ENCODE measurements at places on chromosomes 5 and 9.

DNA sequence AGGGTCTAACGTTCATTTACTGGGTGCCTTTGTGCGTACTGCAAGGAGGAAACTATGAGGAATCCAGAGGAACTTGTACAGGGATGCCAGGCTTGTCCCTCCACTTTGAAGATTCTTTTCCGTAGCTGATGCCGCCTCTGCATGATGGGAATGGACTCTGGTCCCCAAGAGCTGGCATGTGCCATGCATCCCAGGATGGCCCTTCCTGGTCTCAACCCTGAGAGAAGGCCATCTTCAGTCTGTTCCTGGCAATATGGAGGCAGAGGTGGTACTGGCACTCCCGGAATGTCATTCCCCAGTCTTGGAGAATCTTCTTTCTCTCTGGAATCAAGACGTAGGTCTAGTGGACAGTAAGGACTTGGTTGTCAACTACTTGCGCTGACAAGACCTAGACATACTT, 61.5 kb downstream of the BASP1 start:
- DNase-seq: no peak

DNA sequence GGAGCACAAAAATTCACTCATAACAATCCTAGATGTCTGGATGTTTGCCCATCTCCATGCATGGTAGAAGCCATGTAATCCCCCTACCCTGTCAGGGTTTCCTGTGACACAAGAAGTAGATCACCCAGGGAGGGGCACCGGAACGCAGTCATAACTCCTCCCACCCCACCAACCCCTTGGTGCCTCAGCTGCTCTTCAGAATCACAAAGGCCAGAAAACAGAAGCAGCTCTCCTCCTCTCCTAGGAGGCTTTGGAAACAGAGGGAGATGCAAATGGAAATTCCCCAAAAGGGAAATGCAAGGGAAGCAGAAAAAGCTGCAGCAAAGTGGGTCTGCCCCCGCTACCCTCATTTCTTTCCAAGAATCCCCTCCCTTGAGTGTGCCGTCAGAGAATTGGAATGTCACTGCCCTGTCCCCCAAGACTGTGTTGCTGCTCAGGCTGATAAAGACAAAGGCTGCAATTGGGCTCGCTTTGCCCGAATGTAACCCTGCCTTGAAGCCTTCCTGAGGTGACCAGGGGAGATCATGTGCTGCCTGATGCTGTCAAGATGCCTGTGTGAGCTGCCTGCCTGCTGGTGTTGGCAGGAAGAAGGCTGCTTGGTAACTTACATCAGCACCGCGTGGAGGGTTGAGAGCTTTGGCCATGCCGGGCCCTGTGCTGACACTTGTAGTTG, 65.5 kb upstream of the ABCA1 start:
- DNase-seq: no peak

- no peak for DNase-seq
Measured at GRCh38 chr5:115542086-115542485, 2.5 kb downstream of the FEM1C start.

DNA sequence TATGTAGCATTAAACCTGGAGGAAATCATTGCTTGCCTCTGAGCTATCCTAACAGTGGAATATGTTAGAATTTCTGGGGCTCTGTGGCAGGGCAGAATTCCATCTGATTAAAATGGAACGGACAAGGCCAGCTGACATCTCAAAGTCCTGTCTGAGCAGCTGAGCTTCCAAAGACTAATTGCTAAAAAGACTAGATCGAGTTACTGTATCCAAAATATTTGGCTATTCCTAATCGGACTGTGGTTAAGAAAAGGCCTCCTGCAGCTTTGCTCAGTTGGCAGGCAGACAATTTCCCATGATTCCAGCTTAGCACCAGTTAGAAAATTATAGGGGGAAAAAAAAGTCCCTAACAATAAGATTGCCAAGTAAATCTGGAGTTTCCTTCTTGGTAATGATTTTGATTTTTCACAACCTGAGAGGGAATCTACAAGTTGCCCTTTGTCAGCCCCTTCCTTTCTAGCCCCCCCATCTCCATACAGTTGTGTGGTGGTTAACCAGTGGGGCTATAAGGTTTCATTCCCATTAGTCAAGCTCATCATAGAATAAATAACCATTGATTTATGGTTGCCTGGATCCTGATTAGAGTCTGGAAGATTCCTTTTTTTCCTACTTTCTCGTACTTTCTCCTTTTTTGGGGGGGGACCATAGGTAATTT, 26.4 kb downstream of the PTGR1 start:
- no peak for DNase-seq

GRCh38 chr9:137494550-137495351, 35.6 kb upstream of the NSMF start:
- DNase-seq: no peak

- no peak for DNase-seq
Measured at GRCh38 chr5:8997542-8998070, 548.3 kb downstream of the SEMA5A start.

- no peak for DNase-seq
Measured at GRCh38 chr9:110531776-110532175, 47.8 kb downstream of the SVEP1 start.

- no peak for DNase-seq
Measured at GRCh38 chr9:72807765-72808445, 144.9 kb downstream of the ALDH1A1 start.

- DNase-seq: no peak
Measured at GRCh38 chr9:71363286-71363961, 242.0 kb upstream of the TRPM3 start.

All from CD4-positive, alpha-beta T cell treated with Interleukin-2 at 100 ng/mL for 4 hours (primary cell).